ENCODE measurements at places on chromosomes 7 and 10. TPM values are rescaled to one million over a fixed set of nuclear protein-coding genes. Genes with fewer than 3 reads are reported as not detected.

Gene MICALL2
- 58.7 TPM for total RNA-seq

DNA sequence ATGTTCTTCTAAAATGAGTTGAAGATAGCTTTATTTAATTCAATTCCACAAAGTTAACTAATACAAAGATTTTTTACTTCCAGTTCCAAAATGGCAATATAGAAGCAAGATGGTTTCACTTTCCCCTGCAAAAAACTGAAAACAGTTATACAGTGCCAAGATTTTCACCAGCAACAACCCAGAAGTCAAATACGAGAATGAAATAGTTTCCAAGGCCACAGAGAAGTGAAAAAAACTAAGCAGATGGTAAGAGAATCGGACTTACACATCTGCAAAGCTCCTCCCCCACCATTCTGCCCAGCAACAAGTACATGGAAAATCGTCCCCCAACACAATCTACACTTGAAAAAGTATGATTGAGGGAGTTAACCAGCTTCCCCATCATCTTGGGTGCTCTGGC lies 30.3 kb upstream of the KEL start:
- no peak for DNase-seq

GRCh38 chr10:125606414-125607010 lies 76.5 kb downstream of the TEX36 start:
- peak; percentile 95 for DNase-seq

DNA sequence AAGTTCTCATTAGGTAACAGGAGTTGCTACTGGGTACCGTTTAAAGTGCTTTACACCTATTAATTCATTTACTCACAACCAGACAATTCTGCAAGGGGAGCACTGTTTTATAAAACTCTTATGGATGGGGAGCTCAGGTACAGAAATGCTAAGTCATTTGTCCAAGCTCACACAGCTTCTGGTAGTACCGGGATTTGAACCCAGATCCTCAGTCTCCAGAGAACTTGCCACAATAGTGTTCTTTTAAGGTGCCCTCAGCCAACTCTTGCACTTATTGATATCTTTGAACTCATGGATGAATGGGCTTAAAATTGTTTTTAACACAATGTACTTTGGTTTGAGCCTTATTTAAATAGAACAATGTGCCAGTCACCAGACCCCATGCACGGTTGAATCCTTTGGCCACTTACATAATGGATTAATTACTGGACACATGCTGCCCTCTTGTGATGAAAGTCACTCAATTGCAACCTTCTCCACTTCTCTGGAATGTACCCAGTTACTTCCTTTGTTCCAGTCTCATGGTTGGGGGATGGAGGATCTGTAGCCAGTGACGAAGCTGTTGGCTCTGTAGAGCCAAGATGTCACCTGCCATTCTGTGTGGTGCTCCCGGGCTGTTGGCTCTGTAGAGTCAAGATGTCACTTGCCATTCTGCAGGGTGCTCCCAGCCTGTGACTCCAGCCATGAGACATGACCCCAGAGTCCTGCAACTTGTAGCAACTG lies 65.6 kb downstream of the NOD1 start:
- peak; percentile 90 for DNase-seq

- no peak for DNase-seq
Measured at GRCh38 chr10:50322077-50322476, 70.8 kb upstream of the ASAH2 start.

DNA sequence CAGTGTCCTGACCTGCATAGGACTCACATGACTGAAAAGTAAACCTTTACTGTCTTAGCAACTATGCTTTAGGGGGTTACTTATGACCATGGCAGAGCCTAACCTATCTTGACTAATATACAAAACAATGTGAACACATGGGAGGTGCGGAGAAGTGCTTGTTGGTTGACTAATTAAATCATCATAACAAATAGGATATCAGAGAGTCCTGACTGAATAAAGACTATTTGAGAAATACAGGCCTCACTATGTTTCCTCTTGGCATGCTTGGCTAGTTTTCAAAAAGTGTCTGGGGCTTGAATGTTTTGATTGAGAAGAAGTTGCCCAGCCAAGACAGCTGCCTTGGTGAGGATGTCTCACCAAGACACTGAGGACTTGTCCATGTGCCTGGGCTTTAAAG lies 104.4 kb upstream of the PHYHIPL start:
- DNase-seq: no peak

Gene IL6
- 11.0 TPM for total RNA-seq

DNA sequence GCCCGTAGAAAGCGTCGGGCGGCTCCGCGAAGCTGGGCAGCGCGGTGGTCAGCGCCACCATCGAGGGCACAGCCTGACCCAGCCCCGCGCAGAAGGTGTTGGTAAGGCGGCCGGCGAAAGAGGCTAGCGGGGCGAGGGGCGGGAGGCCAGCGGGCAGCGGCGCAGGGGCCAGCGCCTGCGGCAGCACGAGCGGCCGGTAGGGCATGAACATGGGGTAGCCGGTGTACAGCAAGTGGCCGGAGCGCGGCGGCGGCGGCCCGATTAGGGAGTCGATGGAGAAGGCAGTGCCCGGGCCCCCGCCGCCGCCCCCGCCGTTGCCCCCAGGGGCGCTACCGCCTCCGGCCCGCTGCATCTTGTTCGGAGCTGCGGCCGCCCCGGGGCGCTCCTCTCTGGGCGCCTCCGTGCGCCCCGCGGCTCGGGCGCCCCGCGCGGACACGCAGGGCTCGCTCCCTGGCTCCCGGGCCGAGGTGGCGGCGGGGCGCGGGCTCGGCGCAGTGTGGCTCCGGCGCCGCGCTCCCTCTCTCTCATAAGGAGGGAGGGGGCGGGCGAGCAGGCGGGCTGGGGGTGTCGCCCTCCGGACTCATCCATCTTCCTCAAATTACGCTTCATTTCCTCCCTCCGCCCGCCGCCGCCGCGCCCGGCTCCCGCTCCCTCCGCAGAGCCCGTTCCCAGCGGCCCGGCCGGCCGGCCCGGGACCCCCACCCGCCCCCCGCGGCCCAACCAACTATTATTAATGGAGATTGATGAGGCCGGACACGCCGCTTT lies at the start of gene GBX1:
TSS of gene GBX1 (minus strand) at position 498 of the 765 bp plus-strand sequence. CDS start at position 352, 146 bp downstream.
- DNase-seq: no peak

Gene PRXL2A
- 321 TPM for total RNA-seq

GRCh38 chr7:159026271-159027055 lies 118.2 kb downstream of the VIPR2 start:
- DNase-seq: no peak

DNA sequence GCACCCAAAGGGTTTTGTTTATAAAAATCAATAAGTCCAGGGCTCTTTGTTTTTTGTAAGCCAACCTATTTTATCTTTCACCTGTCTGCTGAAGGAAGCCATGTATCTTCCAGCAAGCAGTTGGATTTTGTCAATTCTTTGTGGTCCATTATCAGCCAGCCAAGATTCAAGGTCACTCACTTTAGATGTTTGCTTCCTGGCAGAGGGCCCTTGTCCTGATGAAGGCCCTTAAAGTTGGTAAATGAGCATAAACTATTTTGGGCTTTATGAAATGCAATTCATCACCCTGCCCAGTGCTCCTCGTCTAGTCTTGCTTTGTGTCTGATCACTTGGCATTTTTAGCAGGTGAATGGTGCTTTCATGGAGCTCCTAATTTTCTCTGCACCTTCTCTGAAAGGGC lies 1004.2 kb downstream of the GRID1 start:
- DNase-seq: no peak

GRCh38 chr10:22649390-22649841 lies 65.0 kb downstream of the PIP4K2A start:
- peak; percentile 23 for DNase-seq

GRCh38 chr10:116132780-116133399 lies 140.1 kb downstream of the GFRA1 start:
- no peak for DNase-seq

DNA sequence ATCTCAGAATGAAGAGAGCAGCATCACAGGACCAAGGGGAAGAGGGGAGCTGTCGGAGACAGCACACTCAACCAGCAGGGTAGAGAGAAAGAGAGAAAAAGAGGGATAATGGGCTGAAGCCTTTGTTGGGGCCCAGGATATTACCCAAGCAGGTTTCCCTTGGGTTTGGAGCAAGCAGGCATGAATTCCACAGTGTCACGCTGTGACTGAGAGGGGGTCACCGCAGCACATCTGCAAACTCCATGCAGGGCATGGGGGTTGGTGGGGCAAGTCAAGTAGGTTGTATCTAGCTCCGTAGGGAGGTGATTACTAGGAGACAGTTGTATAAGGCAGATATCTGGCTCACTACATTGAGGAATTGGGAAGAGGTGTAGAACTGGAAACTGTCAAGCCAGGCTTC lies 42.2 kb upstream of the SEMA3E start:
- no peak for DNase-seq

GRCh38 chr10:14916600-14916999 lies 37.3 kb downstream of the DCLRE1C start:
- DNase-seq: no peak

- DNase-seq: no peak
Measured at GRCh38 chr7:36911788-36912187, 187.5 kb upstream of the AOAH start.

DNA sequence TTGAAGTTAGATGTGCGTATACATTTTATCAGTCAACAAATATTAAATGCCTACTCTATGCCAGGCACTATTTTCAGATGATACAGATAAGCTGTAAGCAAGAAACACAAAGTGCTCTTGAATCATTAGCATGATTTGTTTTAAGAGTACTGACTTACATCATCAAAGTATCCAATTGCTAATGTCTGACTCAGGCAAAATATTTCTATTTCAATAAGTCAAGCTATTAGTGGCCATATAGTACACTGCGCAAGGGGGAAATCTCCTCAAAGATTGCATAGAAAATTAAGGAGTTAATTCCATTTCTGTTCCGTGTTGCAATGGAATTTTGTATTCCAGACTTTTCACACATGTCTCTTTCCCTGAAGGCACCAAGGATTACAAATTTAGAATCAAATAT lies 46.1 kb upstream of the DNAJC1 start:
- DNase-seq: no peak

DNA sequence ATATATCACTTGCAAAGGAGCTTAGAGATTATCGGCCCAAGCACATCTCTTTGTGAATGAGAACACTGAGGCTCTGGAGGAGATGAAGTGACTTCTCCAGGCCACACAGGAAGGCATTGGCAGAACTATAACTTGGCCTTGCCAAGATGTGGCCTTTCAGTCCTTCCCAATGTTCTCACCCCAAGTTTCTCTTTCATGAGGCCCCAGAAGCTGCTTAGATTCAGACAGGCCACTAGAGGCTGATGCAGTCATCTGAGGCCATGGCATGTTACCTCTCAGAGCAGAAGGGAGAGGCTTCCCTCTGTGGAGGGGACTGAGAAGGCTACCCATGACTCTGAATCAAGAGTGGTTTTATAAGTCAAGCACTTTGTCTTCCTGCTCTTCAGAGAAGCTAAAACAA lies 1003.7 kb downstream of the LRMDA start:
- no peak for DNase-seq

DNA sequence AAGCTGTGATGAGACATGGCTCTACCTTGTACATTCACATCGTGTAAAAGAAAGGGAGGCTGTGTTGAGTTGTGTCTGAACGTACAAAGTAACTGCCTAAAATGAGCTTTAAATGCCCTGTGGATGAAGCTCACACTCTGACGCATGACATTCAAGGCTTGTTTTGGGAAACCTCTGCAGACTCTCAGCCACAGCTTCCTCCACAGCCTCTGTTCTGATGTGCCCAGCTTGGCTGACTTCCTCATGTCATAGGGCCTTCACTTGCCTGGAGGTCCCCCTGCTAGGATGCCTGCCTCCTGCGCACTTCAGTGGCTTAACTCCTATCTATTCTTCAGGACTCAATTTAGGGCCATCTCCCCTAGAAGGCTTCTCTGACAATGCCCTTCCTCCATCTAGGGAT lies 230.0 kb upstream of the HABP2 start:
- DNase-seq: no peak

- no peak for DNase-seq
Measured at GRCh38 chr10:60618861-60619260, 159.4 kb upstream of the CDK1 start.

Gene CLRN3
- not detected for total RNA-seq

Gene VPS37D
- total RNA-seq: 2.0 TPM

GRCh38 chr7:158351051-158351450 lies 236.6 kb downstream of the PTPRN2 start:
- DNase-seq: no peak

Gene LRRC17
- 22.7 TPM for total RNA-seq

Gene FAM170B
- not detected for total RNA-seq

Gene ITPRID1
- total RNA-seq: not detected

DNA sequence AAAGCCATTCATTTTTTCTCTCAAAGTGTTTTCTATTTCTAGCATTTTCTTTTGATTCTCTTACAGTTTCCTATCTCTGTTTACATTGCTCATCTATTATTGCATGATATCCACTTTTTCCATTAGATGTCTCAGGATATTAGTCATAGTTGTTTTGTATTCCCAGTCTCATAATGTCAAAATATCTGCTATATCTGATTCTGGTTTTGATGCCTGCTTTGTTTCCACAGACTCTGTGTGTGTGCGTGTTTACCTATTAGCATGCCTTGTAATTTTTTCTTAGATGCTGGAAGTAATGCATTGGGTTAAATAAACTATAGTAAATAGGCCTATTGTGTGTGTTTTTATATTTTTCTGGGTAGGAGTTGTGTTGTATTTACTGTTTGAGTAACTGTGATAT lies 1126.3 kb downstream of the SORCS1 start:
- DNase-seq: no peak

Gene LFNG
- total RNA-seq: 12.6 TPM

GRCh38 chr10:19824381-19825342 lies 8.4 kb downstream of the PLXDC2 start:
- no peak for DNase-seq

Gene RPEL1
- total RNA-seq: not detected

Gene TAS2R41
- not detected for total RNA-seq

- DNase-seq: no peak
Measured at GRCh38 chr7:105905209-105905909, 29.0 kb upstream of the ATXN7L1 start.

DNA sequence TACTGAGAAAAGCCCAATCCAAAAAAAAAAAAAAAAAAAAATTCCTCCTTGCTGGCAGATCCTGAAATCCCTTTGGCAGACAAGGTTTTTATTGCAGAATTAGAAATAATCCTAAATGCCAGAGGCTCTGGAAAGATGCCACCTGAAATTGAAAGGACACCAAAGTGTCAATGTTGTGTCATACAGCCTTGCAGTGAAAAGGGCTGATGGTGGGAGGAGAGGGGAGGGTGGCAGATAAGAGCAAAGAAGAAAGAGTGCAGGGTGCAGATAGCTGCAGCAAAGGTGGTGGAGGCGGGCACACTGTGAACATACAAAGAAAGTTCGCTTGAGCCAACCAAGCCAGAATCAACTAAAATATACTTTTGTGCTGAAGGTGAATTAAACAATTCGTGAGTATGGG lies 8.2 kb upstream of the OPTN start:
- DNase-seq: no peak

Gene EN2
- total RNA-seq: not detected

Gene ZNF746
- 20.8 TPM for total RNA-seq

All from endothelial cell of umbilical vein (primary cell).